ENCODE measurements at places on chromosomes 13 and 19. TPM values are rescaled to one million over a fixed set of nuclear protein-coding genes. Genes with fewer than 3 reads are reported as not detected.

- peak; percentile 69 for DNase-seq
Measured at GRCh38 chr19:16198370-16198651, 600 bp downstream of the AP1M1 start.

DNA sequence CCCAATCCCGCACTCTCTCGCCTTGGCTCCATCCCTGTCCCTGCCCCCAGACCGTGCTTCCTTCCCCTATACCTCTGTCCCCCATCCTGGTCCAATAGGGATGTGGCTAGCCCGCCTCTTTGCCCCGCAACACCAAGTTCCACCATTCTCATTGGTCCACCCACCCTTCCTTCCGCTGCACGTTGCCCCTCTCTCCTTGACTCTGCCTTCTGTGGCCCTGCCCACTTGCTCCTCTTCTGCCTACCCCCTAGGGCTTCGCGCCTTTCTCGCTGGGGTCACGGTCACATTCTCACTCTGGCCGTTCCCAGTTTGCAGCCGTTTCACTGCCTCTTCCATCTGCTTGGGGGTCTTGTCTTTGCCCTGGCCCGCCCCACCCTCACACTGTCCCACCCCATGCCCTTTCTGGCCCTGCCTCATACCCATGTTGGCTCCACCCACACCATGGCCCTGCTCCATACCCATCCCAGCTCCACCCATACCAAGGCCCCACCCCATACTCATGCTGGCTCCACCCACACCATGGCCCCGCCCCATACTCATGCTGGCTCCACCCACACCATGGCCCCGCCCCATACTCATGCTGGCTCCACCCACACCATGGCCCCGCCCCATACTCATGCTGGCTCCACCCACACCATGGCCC lies 4.5 kb upstream of the ARHGAP45 start:
- no peak for DNase-seq

The STOML3 gene
- total RNA-seq = not detected

The TUBA3C gene
- total RNA-seq = not detected

The YJEFN3 gene
- 10.6 TPM for total RNA-seq

All from mucosa of descending colon (tissue), 3 donors.